Activated CD4-positive, alpha-beta T cell treated with anti-CD3 and anti-CD28 coated beads for 36 hours (primary cell): ENCODE measurements at places on chromosomes 5 and 9. TPM values are rescaled to one million over a fixed set of nuclear protein-coding genes. Genes with fewer than 3 reads are reported as not detected.

- H3K27ac ChIP-seq: no peak overlapping the region
- H3K4me1 ChIP-seq: peaks cover 40% of the 10 kb centered on the region
- H3K4me3 ChIP-seq: no peak overlapping the region
- H3K27me3 ChIP-seq: no peaks in the 10 kb centered on the region
These were observed 45.9 kb downstream of the RGS3 start for GRCh38 chr9:113509463-113509862.

DNA sequence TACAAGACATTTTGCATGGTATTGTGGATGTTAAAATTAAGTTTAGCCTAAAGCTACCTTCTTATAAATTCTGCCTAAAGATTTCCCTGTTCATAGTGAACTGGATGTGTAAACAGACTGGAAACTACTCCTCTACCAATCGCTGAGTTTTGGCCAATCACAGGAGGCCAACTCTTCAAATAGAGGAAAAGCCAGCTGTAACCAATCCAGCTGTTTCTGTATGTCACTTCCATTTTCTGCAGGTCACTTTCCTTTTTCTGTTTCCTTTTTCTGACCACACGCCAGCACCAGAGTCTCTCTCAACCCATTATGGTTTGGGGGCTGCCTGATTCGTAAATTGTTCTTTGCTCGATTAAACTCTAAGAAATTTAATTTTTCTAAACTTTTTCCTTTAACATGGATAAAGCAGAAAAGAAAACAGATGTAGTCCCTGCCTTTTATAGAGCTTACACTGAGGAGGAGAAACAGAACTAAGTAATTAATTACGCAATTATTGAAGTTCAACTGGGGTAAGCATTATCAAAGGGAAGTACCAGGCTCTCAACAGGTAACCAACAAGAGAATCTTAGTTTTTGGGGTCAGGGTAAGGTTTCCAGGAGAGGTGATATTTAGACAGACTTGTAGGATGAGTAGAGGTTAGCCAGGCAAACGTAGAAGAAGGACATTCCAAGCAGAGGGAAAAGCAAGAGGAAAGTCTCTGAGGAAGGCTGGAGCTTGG lies 27.7 kb downstream of the RANBP3L start:
- no peak for DNase-seq
- H3K36me3 ChIP-seq: no peaks in the 10 kb centered on the region
- H3K4me1 ChIP-seq: peaks cover 8% of the 10 kb centered on the region
- H3K4me3 ChIP-seq: no peak overlapping the region
- H3K27ac ChIP-seq: no peak overlapping the region
- peaks cover 3% of the 10 kb centered on the region for H3K27me3 ChIP-seq

- DNase-seq: peak; percentile 12
- no peaks in the 10 kb centered on the region for H3K36me3 ChIP-seq
These were observed 281.8 kb downstream of the AOPEP start for GRCh38 chr9:95008151-95008771.

DNA sequence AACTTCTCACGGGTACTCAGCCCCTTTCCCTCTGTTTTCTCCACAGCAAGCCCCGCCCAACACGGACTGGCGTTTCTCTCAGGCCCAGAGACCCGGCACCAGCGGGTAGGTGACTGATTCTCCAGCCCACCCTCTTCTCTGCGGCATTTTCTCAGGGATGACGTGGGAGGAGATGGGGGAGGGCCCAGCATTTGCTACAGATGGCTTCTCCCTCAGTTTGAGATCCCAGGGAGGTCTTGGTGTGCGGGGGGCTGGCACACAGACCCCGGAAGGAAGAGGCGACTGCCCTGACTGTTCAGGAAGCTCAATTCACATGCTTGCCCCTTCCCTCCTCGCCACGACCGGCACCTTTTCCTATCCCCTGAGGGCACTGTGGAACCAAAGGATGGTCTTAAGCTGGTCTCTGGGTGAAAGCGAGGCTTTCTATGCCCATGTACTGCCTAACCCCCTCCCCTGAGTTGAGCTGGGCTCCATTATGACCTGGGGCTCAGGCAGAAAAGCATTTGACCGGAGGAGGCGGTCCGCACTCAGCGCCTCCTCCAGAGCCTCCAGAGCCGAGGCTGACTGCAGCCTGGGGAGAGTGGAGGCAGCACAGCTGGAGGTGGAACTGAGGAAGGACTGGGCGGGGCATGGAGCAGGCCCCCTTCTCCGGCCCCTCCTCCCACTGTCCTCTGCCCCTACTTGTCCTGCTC lies 6.0 kb downstream of the PCDHGC5 start:
- H3K27me3 ChIP-seq: peaks cover 62% of the 10 kb centered on the region
- peaks cover 6% of the 10 kb centered on the region for H3K4me1 ChIP-seq
- no peaks in the 10 kb centered on the region for H3K36me3 ChIP-seq

DNA sequence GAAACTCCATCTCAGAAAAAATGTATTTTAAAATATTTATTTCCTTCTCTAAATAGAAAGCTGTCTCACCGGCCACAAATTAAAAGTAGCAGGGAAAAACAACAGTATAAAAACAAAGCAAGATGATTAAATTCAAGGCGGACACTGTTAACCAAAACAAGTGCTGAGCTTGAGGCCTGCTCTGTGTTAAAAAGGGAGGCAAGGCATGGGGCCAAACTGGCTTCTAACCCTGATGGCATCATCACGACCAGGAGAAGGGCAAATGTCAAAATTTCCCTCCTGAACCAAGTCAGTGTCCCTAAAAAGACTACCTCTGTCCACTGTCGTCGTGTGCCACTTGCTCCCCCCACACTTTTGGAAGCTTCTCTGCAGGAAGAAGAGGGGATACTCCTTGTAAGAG lies 116.1 kb downstream of the MSX2 start:
- no peak overlapping the region for H3K27ac ChIP-seq
- no peak for DNase-seq
- no peak overlapping the region for H3K4me3 ChIP-seq

DNA sequence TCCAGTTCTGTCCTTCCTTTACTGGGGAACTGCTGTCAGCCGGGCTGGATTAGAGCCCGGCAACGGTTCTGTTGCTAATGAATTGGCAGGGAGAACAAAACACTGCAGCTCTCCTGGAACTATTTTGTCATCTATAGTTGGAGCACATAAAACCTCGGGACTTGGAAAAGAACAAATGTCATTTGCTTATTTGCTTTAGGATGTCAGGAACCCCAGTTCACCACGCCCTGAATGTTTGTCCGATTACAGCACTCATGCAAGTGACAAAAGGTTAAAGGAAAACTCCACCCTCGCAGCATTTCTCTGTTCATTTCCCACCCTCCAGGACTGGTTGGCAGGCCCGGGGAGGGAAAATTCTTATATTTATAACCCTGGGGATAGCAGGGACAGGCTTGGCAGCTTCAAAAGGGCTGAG lies 66.4 kb upstream of the PLPP1 start:
- H3K4me1 ChIP-seq: peaks cover 23% of the 10 kb centered on the region
- H3K4me3 ChIP-seq: peak overlapping the region; percentile 35
- H3K27me3 ChIP-seq: no peaks in the 10 kb centered on the region
- no peaks in the 10 kb centered on the region for H3K36me3 ChIP-seq
- DNase-seq: no peak

DNA sequence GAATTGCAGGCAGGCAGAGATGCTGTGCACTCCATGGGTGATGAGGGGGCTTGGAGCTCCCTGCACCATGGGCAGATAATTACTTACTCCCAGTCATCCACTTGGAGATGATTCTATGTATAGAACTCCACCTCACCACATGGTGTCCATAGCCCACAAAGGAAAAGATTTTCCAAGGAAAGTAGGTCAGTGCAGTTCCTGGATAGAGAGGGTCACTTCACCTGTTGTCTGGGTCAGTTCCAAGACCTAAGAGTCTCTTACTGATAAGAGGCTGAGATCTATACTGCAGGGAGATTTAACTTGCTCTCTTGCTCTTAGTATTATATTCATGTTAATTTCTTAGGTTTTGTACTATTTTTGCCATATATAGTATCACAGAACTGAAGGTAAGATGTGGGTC lies 113.9 kb upstream of the BRINP1 start:
- H3K27ac ChIP-seq: no peak overlapping the region
- no peaks in the 10 kb centered on the region for H3K27me3 ChIP-seq
- DNase-seq: no peak
- H3K36me3 ChIP-seq: no peaks in the 10 kb centered on the region
- H3K4me1 ChIP-seq: no peaks in the 10 kb centered on the region

DNA sequence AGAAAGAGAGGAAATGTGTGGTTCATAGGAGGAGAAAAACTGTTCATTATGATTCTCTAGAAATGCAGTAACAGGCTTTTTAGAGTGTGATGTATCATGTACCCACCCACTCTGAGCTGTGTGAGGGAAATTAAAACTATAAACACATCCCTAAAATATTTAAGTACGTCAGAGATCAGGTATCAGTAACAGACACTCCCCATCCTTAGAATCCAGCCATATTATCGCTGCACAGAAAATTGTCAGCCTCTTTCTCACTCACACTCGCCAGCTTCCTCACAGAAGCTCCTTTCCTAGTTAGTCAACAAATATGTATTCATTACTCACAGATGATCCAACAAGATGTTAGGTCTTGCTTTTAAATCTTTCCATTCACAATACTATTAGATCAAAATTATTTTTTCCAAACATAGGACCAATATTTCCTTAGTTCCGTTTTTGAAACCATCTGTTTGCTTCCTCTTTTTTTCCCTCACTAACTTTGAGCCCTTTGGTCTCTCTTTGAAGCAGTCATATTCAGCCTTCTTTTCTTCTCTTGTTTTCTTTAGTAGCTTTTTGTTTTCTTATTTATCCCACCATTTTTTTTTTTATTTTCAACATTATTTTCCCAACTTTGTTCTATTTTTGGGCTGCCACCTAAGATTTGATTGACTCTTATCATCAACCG lies 13.6 kb upstream of the MAST4 start:
- H3K36me3 ChIP-seq: no peaks in the 10 kb centered on the region
- no peak for DNase-seq
- peaks cover 26% of the 10 kb centered on the region for H3K27me3 ChIP-seq
- H3K4me3 ChIP-seq: no peak overlapping the region

- peak; percentile 72 for DNase-seq
- peaks cover 82% of the 10 kb centered on the region for H3K4me1 ChIP-seq
- peak overlapping the region; percentile 79 for H3K4me3 ChIP-seq
- peaks cover 3% of the 10 kb centered on the region for H3K27me3 ChIP-seq
- H3K36me3 ChIP-seq: no peaks in the 10 kb centered on the region
These were observed 1.2 kb upstream of the GCNT4 start for GRCh38 chr5:75053304-75054133.

GRCh38 chr5:36373527-36374086 lies 71.9 kb upstream of the RANBP3L start:
- H3K4me1 ChIP-seq: no peaks in the 10 kb centered on the region
- H3K36me3 ChIP-seq: no peaks in the 10 kb centered on the region
- H3K4me3 ChIP-seq: no peak overlapping the region
- no peak overlapping the region for H3K27ac ChIP-seq

DNA sequence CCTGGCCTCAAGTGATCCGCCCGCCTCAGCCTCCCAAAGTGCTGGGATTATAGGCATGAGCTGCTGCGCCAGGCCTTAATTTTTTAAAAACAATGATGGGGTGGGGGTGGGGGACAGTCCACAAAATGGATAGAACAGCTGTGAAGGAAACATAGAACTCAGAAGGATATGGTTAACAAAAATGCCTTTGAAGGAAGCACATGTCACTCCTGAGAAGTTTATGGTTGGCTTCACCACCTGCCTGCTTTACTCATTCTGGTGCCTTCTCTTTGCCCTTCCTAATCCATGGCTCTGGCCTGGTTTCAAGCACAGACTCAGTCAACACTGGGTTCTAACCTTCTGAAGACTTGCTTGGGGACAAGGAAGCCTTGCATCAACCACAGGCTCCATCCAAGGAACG lies 10.3 kb downstream of the BAG1 start:
- no peak overlapping the region for H3K27ac ChIP-seq
- no peak overlapping the region for H3K4me3 ChIP-seq
- no peak for DNase-seq

- H3K27ac ChIP-seq: no peak overlapping the region
- H3K27me3 ChIP-seq: no peaks in the 10 kb centered on the region
- H3K36me3 ChIP-seq: no peaks in the 10 kb centered on the region
- DNase-seq: no peak
- no peaks in the 10 kb centered on the region for H3K4me1 ChIP-seq
- H3K4me3 ChIP-seq: no peak overlapping the region
These were observed 84.0 kb downstream of the RAB3C start for GRCh38 chr5:58666598-58667581.

DNA sequence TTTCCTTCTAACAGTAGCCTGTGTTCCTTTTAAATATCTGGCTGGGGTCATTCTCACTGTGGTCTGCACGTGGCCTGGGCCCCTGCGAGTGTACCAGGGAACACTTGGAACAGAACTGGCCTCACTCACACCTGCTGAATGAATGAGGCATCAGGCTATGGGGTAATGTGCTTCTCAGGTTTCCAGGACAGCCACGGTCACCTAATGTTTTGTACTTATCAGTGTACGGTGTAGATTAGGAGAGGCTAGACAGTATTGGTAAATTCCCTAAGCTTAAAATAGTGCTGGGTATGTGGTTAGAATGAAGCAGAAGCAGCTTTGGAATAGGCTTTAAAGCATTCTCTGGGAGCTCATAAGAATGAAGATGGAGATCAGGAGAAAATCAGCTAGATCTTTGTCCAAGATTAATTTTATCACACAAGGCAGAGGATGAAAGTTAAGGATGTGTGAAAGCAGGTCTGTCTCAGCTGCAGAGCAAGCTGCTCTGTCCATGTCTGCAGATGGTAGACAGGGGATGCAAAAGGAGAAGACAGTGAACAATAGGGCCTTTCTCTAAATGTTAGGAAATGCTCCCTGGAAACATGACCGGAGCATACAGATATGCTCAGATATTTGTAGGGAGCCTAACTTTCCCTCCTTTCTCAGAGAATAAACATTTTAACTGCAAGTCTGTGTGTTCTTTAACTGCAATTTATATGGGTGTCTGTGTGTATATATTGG lies 267.5 kb downstream of the NR3C1 start:
- H3K4me3 ChIP-seq: no peak overlapping the region
- no peaks in the 10 kb centered on the region for H3K27me3 ChIP-seq
- no peak overlapping the region for H3K27ac ChIP-seq
- DNase-seq: no peak
- peaks cover 2% of the 10 kb centered on the region for H3K36me3 ChIP-seq
- no peaks in the 10 kb centered on the region for H3K4me1 ChIP-seq

DNA sequence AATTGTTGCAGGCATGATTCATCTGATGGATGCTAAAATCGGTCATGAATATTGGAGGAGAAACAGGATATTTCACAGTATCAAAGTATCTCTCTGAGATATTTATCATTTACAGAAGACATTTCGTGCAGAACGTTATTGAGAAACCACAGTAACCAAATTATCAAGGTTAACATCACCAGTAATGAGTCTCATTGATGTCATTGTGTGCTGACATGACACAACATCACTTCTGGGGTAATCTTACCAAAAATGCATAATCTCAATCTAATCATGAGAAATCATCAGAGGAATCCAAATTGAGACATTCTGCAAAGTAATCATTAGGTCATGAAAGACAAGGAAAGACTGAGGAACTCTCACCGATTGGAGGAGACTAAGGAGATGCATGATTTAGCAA lies 42.7 kb downstream of the C5orf22 start:
- DNase-seq: no peak
- H3K4me1 ChIP-seq: peaks cover 3% of the 10 kb centered on the region
- peaks cover 9% of the 10 kb centered on the region for H3K27me3 ChIP-seq
- no peak overlapping the region for H3K4me3 ChIP-seq

- H3K4me3 ChIP-seq: no peak overlapping the region
- no peaks in the 10 kb centered on the region for H3K27me3 ChIP-seq
- H3K4me1 ChIP-seq: no peaks in the 10 kb centered on the region
- no peak overlapping the region for H3K27ac ChIP-seq
- no peaks in the 10 kb centered on the region for H3K36me3 ChIP-seq
These were observed 189.5 kb downstream of the ADAMTS6 start for GRCh38 chr5:65292196-65292595.

C5orf52 gene
- total RNA-seq: not detected

TMEM171 gene
- total RNA-seq: not detected

EQTN gene
- not detected for total RNA-seq

PRR16 gene
- total RNA-seq: not detected

PCA3 gene
- total RNA-seq: not detected
